ENCODE measurements at places on chromosomes 5 and 9. TPM values are rescaled to one million over a fixed set of nuclear protein-coding genes. Genes with fewer than 3 reads are reported as not detected.

ENC1 gene
- total RNA-seq = 186 TPM

NMUR2 gene
- total RNA-seq = not detected

IFNE gene
- 4.4 TPM for total RNA-seq

SHC3 gene
- 36.8 TPM for total RNA-seq

ACOT12 gene
- total RNA-seq = not detected

DMRT3 gene
- not detected for total RNA-seq

CCDC187 gene
- under 0.01 TPM for total RNA-seq

CTSL gene
- total RNA-seq = 97.5 TPM

EIF4E1B gene
- total RNA-seq = not detected

ADAM19 gene
- 10.8 TPM for total RNA-seq

BARHL1 gene
- not detected for total RNA-seq

CDH10 gene
- 0.70 TPM for total RNA-seq

SLC4A9 gene
- not detected for total RNA-seq

EQTN gene
- not detected for total RNA-seq

SLC28A3 gene
- 0.60 TPM for total RNA-seq

TEK gene
- total RNA-seq = 29.1 TPM

PCDHB6 gene
- 0.08 TPM for total RNA-seq

PCDHA9 gene
- total RNA-seq = under 0.01 TPM

PCDHGB5 gene
- total RNA-seq = 16.9 TPM

TRMT10B gene
- 1.9 TPM for total RNA-seq

RETREG1 gene
- 0.45 TPM for total RNA-seq
